Activated CD4-positive, alpha-beta T cell treated with anti-CD3 and anti-CD28 coated beads, Interleukin-2, amount 50 U/mL, for 4 hours (primary cell): ENCODE measurements at places on chromosomes 6 and 20.

- DNase-seq, result no peak
Observed at GRCh38 chr6:45327956-45328522, at the start of gene RUNX2. Gene RUNX2 (plus strand): TSS chr6:45328330. CDS start chr6:45328727, 397 bp downstream.

GRCh38 chr6:169166896-169167580 is 86.6 kb downstream of the THBS2 start:
- no peak for DNase-seq

DNA sequence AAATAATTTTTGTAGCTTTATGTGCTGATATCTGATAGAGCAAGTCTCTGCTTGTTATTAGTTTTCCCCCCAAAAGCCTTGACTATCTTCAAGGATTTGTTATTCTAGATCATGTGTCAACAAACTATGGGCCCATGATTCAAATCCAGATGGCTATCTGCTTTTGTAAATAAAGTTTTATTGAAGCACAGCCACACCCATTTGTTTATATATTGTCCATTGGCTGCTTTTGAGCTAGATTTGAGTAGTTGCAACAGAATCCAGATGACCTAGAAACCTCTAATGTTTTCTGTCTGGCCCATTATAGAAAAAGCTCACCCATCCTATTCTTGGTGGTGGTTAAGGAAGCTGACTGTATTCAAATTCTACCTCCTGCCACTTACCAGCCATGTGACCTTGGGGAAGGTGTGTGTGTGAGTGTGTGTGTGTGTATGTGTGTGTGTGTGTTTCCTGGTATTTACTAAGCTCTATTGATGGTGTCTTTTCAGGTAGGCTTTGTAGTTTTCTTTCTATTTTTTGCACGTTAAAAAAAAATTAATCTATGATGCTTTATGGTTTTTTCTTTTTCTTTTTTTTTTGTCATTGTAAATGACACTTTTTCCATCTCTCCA is 1.3 kb upstream of the GTSF1L start:
- no peak for DNase-seq

- DNase-seq, result no peak
Observed at GRCh38 chr20:54717983-54718382, 242.6 kb downstream of the DOK5 start.

- DNase-seq, result peak; percentile 59
Observed at GRCh38 chr6:28884423-28885131, 39.2 kb downstream of the TRIM27 start.

DNA sequence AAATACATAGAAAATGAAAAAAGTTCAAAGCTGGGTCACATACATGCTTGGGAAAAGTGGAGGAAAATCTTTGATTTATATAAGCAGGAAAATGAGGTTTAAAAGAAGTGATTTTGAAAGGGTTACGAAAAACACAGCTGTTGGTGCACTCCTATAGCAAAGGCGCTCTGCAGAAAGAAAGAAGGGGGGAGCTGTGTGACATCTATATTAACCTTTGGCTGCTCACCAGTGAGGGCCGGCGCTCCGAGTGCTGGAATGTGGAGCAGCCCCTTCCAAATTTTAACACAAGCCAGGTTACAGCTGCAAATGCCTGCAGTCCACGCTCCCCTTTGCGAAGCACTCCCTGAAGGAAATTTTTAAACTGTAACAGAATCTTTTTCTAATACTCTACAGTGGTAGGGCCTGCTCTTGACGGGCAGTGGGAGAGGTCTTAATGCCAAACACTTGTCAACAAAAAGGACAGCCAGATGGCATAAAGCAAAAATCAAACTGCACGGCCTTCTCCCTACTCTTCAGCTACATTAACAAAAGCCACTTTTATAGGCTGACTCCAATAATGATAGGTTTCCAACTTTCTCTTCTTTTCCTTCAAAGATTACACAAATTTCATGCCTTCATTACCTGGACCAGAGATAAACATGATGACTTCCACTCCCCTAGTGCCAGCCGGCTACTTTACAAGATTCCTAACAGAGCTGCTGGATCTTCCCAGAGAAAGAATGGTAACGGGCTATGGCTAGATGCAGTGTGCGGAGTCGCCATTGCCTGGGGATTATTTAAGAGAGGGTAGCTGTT is 4.8 kb downstream of the BMP7 start:
- DNase-seq, result no peak

DNA sequence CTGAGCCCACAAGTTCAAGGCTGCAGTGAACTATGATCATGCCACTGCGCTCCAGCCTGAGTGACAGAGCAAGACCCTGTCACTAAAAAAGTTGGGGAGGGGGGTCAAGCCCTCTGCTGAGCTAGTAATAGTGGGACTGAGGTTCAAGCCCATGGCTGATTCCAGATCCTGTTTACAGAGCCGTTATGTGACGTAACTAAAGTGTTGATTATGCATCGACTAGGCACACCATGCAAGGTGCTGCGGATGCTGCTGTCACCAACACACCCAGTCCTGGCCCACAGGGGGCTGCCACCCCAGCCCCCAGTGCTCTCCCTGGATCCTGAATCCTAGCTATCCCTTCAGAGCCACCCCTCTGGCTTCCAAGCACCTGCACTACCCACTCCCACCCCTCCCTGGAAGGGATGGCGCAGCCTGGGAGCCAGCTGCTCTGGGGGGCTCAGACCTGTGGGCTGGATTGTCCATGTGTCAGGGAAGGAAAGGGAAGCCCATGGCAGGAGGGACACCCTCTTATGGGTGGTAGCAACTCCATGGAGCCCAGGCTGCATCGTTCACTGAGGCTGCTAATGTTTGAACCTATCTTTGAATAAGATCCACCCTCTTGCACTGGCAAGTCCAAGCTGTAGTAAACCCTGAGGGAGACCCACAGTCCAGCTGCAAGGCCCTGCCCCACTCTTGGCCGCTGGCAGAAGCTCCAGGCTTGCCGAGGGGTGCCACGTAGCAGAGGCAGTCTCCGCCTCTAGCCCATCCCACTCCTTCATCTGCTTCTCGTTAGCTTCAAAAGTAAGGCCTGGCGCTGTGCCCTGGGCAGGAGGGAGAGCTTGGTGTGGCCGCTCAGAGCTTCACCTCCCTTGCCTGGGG is 95.0 kb downstream of the SNX5 start:
- DNase-seq, result no peak

- no peak for DNase-seq
Observed at GRCh38 chr6:165686596-165687365, 23.7 kb upstream of the PDE10A start.

DNA sequence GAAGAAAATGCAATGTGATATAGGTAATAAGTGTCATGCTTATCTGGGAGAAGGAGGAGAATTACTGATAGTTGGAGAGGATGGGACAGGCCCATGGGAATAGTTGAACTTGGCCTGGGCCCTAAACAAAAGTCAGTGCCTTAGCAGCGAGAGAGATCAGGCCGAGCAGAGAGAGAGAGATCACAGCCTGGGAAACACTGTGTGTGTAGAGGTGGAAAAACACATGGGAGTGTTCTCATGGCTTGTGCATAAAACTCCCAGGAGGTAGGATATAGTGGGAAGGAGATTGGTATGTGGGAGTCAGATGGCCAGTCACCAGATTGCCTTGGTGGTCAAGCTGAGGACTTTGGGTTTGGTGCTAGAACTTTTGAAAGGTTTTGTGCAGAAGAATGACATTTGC is 47.6 kb downstream of the FIG4 start:
- no peak for DNase-seq

GRCh38 chr6:129280293-129280644 is 397.3 kb downstream of the LAMA2 start:
- no peak for DNase-seq

DNA sequence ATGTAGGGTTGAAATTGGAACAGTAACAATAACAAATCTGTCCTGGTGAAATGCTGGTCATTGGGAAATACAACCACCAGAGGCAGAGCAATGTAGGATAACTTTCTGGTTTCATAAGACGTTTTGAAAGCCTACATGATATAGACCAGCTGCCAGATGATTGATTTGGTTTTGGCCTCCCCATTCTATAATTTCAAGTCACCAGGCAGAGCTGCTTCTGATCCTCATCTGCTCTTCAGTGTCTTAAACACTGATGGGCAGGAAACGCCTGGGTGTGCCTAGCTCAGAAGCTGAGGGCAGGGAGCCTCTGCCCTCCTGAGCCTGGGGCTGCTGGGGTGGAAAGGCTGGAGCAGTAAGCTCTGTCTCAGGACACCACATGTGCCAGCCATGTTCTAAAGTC is 24.5 kb downstream of the DHX35 start:
- no peak for DNase-seq

GRCh38 chr6:91045161-91045560 is 458.3 kb upstream of the MAP3K7 start:
- no peak for DNase-seq

DNA sequence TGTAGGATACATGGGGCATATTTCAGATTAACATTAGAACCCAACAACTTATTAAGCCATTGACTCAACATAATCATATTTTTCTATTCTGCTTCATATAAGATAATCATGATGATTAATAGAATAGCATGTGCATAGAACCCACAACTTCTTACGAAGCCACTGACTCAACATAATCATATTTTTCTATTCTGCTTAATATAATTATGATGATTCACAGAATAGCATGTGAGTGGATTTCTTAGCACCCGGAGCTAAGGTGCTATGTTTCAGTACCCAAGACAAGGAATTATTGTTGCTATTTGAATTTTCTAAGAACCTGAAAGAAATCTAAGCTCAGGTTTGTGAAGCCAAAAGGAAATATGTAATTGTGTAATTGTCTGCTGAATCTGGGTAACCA is 96.8 kb downstream of the TENT5A start:
- DNase-seq, result no peak

GRCh38 chr6:105757512-105758200 is 328.5 kb upstream of the PRDM1 start:
- DNase-seq, result no peak

DNA sequence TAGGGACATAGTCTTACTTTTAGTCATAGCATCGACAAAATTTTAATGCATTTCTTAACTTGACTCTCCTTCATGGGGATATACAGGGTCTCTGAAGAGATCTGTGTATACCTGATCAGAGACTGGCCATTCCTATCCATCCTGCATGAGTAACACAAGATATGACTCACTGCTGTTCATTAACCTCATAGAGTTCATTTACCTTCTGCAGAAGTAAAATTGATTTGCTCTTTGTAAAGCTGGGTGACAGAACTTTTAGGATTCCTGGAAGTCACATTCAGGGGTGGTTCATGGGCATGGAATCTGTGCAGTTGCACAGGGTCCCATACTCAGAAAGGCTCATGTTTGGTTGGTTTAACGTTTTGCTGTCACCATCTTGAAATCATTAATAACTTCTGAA is 53.2 kb downstream of the PDE7B start:
- no peak for DNase-seq

DNA sequence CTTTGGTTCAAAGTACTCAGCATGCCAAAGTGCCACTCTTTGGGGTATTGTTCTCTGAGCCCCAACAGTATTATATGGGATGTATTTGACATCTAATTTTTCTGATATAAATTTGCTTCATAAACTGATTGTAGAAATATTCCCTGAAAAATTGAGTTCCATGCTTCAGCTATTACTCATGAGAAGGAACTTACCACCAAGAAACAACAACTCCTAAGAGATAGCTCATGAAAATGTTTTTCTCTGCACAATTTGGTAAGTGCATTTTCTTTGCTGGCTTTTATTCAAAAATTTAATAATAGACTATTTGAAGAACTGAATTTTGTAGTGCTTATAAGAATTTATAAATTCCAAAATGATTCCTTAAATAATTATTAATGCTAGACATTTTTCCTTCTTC is 12.8 kb upstream of the TPD52L1 start:
- DNase-seq, result no peak

GRCh38 chr6:107132330-107132954 is 17.1 kb upstream of the BEND3 start:
- DNase-seq, result peak; percentile 10

DNA sequence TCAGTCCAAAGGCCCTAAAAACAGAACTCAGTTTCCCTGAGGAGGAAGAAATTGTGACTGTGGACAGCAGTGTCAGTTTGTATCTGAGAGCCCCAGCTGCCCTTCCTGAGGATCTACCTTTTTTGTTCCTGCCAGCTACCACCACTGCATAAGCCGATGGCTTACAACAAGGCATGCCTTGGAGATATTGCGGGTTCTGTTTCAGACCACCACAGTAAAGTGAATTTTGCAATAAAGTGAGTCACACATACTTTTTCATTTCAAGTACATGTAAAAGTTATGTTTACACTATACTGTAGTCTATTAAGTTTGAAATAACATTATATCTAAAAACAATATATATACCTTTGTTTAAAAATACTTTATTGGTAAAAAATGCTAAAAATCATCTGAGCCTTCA is 9.6 kb upstream of the CST3 start:
- DNase-seq, result no peak

DNA sequence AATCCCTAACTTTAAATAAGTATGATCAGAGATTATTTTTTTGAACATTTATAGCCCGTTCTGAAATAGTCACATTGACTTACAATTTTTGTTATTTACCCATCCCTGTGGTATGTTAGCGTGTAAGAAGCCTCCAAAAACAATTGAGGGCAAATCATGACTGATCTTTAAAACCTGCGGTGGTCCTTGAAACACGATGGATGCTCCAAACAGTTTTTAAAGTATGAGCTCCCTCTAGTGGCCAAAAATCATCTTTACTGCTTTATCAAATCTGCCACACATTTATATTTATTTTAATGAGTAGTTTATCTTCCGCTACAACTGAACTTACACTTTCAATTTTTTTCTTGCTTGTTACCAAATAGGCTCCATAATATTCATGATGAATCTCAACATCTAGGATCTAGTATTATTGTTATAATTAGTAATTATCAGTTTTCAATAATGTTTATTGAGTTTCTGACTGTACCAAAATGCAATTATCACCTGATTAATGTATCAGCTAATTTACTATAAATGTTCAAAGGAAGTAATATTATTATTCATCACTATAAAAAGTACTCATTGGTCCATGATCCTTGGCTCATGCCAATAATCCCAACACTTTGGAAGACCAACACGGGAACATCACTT is 52.2 kb downstream of the MARCKS start:
- no peak for DNase-seq

- DNase-seq, result no peak
Observed at GRCh38 chr20:47099825-47100441, 205.3 kb downstream of the EYA2 start.

- no peak for DNase-seq
Observed at GRCh38 chr6:138004430-138005287, 102.6 kb downstream of the PERP start.

- DNase-seq, result no peak
Observed at GRCh38 chr6:119929121-119929520, 579.6 kb upstream of the MAN1A1 start.

- DNase-seq, result no peak
Observed at GRCh38 chr6:3725145-3726047, 26.1 kb downstream of the PXDC1 start.

GRCh38 chr6:149032599-149033405 is 284.7 kb upstream of the TAB2 start:
- peak; percentile 43 for DNase-seq

GRCh38 chr6:129750360-129750759 is 40.4 kb upstream of the ARHGAP18 start:
- no peak for DNase-seq

- peak; percentile 8 for DNase-seq
Observed at GRCh38 chr20:346640-347316, at the start of gene NRSN2. Gene NRSN2 (plus strand): TSS chr20:347111. CDS start chr20:349644, 2,533 bp downstream.
